ENCODE measurements at places on chromosomes 16 and 17. TPM values are rescaled to one million over a fixed set of nuclear protein-coding genes. Genes with fewer than 3 reads are reported as not detected.

DNA sequence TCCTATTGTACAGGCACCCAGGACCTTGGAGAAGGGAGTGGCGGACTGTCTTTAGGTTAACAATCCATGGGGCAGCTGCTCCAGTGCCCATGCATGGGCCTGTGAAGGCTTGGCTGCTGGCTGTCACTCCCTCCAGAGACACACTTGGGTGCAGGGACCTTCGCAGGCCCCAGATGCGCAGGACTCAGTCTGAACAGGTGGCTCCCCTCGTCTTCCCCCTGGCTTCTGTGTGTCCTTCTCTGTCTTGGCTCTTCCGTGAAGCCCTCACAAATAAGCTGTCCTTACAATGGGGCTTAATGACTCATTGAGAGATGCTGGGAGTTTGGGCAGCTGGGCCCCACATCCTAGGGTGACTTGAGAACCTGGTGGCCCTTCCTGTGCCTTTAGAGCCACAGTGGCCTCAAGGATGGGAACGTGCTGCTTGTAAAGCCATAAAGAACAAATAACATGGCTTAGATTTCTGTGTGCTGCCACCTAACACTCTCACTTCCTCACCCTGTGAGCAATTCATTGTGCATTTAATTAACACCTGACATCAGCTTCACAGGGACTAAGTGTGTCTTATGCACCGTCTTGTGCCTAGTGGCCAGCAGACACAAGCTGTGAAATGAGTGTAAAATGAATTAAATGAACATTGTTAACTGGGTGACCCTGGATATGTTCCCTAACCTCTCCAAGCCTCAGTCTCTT is 340.7 kb downstream of the SNX29 start:
- no peak for DNase-seq

DNA sequence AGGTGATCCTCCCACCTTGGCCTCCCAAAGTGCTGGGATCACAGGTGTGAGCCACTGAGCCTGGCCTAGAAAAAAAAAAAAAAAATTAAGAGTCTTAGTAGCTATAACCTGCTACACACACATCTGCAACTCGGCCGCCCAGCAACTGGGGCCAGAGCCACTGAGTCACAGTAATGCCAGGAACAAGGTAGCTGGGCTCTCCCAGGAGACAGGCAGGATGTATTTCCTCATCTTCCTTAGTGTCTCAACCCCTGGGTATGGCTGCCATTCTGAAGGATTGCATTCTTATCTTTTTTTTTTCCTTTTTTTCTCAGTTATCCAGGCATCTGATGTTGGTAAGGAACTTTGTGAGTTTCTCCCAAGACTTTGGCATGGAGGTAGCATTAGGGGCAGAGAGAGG is 7.1 kb upstream of the PSMD3 start:
- no peak for DNase-seq

DNA sequence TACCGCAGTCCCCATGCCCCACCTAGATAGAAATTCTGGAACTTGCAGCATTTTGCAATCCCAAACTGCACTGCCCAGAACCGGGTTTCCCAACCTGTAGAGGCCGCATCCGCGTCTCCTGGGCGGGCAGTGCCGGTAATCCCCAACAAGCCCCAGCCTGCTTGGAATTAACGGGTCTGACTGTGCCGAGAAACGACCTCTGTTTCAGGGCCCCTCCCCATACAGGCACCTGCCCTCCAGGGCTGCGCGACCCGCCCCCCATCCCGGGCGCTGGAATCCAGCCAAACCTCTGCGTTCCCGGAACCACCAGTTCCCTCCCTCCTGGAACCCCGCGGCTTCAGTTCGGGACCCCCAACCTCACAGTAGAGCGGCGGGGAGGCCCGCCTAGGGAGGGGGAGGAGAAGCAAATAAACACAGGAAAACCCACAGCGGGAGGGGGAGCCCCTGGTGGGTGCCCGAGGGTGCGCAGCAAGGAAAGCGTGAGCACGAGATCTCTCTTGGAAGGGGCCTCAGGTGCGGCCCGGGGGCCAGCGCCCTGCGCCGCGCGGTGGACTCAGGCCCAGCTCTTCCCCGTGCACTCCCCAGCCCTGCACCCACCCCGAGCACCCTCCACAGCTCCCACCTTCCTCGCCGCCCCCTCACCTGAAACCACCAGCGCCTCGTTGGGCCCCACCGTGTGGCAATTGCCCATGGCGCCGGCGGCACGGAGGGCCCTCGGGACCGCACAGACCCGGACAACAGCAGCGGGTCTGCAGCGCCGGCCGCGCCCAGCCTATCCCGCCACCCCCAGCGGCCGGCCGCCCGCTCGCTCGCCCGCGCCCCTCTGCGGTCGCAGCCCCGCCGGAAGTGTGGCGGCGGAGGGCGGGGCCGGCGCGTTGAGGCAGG is at the start of gene FLOT2:
FLOT2 (minus strand) TSS at position 850 of the 885 bp plus-strand sequence; CDS start at position 691, 159 bp downstream.
- no peak for DNase-seq

- no peak for DNase-seq
These were observed 8.6 kb upstream of the SOST start for GRCh38 chr17:43767053-43767712.

- DNase-seq, result no peak
These were observed 159.8 kb downstream of the COPRS start for GRCh38 chr17:31699281-31699680.

- DNase-seq, result no peak
These were observed 646 bp downstream of the RABEP1 start for GRCh38 chr17:5282642-5283217.

The GAS7 gene
- 1.2 TPM for total RNA-seq

DNA sequence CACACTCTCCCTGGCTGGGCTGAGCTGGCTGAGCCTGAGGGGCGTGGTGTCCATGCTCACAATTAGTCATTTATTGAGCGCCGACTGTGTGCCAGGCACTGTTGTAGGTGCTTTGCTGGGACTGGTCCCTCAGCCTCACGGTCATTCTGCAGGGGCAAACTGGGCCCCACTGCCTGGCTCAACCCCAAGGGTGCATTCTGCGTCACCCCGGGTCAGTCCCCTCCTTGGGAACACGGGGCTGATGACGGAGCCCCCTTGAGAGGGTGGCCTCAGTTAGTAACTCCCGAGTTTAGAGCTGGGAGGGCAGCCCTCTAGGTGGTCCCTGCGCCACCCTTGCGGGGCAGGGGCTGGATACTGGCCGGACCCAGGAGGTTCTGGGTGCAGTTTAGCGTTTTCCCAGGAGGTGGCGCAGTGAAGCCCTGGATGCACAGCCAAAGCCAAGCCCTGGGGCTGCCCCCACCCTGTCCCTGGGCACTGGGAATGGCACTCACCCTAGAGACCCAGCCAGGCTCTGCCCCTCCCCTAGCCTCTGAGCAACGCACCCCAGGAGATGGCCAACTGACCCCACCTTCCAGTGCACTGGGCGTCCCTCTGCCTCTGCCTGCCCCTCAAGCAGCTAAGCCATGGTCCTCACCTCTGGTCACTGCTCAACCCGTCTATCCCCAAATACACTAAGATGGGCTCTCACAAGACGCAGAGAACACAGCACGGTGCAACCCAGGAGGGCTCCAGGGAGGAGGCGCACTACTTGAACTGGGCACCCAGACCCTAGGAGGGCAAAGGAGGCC is 243.2 kb upstream of the GSE1 start:
- no peak for DNase-seq

The YWHAE gene
- 1,114 TPM for total RNA-seq

DNA sequence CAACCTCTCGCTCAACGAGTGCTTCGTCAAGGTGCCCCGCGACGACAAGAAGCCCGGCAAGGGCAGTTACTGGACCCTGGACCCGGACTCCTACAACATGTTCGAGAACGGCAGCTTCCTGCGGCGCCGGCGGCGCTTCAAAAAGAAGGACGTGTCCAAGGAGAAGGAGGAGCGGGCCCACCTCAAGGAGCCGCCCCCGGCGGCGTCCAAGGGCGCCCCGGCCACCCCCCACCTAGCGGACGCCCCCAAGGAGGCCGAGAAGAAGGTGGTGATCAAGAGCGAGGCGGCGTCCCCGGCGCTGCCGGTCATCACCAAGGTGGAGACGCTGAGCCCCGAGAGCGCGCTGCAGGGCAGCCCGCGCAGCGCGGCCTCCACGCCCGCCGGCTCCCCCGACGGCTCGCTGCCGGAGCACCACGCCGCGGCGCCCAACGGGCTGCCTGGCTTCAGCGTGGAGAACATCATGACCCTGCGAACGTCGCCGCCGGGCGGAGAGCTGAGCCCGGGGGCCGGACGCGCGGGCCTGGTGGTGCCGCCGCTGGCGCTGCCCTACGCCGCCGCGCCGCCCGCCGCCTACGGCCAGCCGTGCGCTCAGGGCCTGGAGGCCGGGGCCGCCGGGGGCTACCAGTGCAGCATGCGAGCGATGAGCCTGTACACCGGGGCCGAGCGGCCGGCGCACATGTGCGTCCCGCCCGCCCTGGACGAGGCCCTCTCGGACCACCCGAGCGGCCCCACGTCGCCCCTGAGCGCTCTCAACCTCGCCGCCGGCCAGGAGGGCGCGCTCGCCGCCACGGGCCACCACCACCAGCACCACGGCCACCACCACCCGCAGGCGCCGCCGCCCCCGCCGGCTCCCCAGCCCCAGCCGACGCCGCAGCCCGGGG is 1.3 kb downstream of the FOXC2 start:
- no peak for DNase-seq

DNA sequence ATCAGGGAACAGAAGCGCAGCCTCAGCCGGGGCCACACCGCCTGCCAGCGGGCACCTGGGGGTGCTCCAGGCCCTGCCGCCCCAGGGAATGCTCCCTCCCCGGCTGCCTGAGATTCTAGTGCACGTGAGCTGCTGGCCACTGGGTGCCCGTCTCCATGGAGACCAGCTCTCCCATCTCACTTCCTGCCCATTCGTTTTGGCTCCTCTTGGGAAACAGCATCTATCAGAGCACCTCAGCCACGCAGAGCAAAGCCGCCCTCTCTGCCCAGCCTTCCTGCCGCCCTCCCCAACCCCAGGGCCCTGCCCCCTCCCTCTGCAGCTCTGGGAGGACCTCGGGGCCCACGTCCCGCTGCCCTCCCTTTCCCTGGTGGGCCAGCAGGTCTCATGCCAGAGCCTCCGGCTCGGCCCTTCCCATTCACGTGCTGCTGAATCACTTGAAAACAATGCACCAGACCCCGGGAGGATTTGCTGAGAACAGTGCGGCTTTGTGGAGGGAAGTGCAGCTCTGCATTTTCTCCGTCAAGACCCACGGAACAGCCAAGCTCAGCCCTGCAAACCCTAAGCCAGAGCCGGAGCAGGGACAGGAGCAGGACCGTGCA is 19.4 kb downstream of the CEP295NL start:
- DNase-seq, result peak; percentile 82

DNA sequence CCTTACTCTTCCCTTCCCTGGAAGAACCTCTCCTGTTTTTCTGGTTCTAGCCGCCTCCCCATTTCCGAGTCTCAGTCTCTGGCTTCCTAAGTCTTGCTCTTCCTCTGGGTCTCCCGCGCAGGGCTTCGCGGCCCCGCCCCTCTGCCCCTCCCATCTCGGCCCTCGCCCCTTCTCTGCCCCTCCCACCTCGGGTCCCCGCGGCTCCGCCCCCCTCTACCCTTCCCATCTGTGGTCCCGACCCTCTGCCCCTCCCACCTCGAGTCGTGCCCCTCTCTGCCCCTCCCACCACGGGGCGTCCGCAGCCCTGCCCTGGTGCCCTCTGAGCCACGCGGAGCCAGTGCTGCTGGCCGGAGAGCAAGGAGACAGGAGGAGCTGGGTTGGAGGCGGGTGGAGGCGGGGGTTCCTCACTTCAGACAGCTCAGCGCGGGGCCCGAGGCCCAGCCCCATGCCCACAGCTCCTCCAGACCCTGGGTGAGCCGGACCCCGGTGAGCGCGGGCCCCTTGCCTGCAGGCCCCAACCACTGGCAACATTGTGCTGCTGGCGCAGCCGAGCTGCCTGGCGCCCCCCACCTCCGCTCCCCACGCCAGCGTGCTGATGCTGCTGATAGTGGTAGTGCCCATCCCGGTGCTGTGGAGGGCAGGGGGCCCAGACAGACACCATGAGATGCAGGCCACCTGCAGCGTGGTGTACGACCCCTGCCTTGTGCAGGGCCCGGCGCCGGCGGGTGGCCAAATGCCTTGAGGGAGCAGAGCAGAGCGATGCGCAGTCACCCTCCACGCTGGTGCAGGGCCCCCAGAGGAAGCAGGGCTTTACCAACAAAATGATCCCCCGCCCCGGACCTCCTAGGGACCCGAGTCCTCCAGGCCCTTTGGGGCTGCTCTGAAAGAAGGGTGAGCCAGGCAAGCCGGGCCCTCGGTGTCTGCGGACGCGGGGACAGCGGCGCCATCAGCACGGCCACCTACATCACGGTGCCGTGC is 2115.3 kb downstream of the TP53TG3F start:
- DNase-seq, result no peak

DNA sequence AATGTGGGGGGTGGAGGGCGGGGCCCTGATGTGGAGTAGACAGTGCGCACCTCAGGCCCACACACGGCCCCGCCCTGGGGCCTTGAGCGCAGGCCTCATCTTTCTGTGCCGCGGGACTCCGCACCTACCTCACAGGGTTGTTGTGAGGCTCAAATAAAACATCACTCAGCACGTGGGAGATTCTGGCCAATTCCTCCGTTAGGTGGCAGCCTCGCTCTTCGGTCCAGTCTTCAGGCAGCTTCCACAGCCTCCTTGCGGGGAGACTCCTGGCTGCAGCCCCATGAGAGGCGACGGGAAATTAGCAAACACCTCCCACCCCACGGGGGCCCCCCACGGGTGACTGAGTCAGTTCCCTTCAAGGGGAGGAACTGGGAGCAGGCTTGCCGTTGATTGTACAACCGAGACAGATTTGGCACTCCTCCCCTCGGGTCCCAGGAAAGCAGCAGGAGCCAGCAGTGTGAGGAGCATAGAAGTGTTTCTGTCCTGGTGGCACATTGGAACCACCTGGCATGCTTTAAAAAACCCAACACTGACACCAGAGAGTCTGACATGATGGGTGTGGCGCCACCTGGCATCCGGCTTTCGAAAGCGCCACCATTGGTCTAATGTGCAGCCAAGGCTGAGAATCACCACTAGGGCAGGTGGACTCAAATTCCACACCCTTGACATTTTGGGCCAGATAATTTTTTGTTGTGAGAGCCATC is 7.6 kb downstream of the MRM1 start:
- no peak for DNase-seq

GRCh38 chr16:69858191-69859104 is 92.7 kb upstream of the CLEC18A start:
- DNase-seq, result no peak

GRCh38 chr17:43713494-43714162 is 45.0 kb downstream of the SOST start:
- no peak for DNase-seq
